ENCODE measurements at places on chromosomes 3 and 15.

- no peak for DNase-seq
Observed at GRCh38 chr15:85477061-85477460, 96.7 kb downstream of the AKAP13 start.

- no peak for DNase-seq
Observed at GRCh38 chr3:16388850-16389441, 123.9 kb downstream of the OXNAD1 start.

DNA sequence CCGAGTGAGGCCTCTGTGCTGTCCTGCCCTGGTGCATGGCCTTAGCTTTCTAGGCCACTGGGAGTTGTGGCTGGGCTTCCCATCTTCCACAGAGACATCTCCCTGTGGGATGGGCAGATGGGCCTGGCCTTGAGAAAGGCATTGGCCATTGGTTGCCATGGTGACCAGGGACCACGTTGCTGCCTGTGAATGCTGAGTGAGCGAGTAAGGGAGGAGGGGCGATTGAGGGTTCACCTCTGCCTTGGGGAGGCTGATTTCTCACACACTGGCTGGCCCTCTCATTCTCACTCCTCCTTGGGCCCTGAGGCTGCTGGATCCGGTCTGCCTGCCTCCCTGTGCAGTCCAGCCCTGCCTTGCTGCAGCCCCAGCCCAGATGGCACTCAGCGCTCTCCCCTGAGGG lies 26.4 kb upstream of the DOCK3 start:
- no peak for DNase-seq

DNA sequence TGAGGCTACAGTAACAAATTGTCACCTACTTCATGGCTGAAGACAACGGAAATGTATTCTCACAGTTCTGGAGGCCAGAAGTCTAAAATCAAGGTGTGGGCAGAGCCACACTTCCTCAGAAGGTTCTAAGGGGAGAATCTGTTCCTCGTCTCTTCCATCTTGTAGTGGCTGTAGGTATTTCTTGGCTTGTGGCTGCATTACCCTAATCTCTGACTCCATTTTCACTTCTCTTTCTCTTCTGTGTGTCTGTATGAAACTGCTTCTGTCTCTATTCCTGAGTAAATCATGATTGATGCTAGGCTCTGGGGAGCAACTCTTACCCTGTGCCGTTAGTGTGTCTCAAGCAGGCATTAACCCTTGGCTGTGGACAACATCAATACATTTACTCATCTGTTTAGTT lies 164.7 kb downstream of the SQOR start:
- DNase-seq: no peak

DNA sequence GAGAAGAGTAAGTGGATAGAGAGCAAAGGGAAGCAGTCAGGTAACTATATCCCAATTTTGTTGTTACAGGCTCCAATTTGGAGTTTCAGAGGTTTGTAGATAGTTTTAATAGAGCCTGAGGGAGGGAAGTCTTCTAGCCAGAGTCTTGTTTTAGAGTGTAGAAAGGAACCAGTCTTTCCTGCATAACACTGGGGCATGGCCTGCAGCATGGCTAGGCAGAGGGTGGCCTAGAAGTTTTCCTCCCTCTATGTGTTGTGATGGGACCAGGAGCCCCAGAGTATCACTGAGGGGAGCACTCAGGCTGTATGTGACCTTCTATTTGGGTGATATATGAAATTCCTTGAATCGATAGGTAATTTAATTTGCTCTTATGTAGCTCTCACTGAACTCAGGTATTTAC lies 22.5 kb upstream of the GABRR3 start:
- DNase-seq: no peak

GRCh38 chr3:45691842-45692241 lies 2.6 kb downstream of the SACM1L start:
- no peak for DNase-seq

GRCh38 chr3:65398953-65399352 lies 639.8 kb downstream of the MAGI1 start:
- peak; percentile 68 for DNase-seq

GRCh38 chr3:151144760-151145159 lies 58.3 kb downstream of the GPR171 start:
- DNase-seq: no peak

DNA sequence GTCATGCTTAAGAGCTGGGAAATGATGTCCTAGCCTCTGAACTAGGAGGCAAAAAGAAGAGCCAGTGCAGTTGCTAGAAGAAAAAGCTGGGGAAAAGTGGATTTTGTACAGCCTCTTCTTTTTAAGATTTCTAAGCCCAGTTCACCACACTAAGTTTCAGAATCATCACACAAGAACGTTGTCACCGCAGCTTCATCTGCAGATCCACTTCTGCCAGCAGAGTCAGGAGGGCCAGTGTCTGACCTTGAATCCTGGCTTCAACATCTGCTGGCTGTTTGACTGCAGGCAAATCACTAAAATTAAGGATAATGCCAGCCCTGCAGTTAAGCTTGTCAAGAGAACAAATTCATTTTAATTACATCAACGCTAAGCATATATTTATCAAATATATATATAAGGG lies 36.2 kb downstream of the HDC start:
- DNase-seq: no peak

- no peak for DNase-seq
Observed at GRCh38 chr3:193508108-193508507, 46.6 kb downstream of the ATP13A4 start.

- no peak for DNase-seq
Observed at GRCh38 chr3:61157414-61157813, 93.8 kb downstream of the FHIT start.
